Fibroblast of lung (primary cell): ENCODE measurements at places on chromosomes 5 and 9. TPM values are rescaled to one million over a fixed set of nuclear protein-coding genes. Genes with fewer than 3 reads are reported as not detected.

GRCh38 chr9:102209176-102209575 is 470.7 kb upstream of the GRIN3A start:
- no peak for DNase-seq

DNA sequence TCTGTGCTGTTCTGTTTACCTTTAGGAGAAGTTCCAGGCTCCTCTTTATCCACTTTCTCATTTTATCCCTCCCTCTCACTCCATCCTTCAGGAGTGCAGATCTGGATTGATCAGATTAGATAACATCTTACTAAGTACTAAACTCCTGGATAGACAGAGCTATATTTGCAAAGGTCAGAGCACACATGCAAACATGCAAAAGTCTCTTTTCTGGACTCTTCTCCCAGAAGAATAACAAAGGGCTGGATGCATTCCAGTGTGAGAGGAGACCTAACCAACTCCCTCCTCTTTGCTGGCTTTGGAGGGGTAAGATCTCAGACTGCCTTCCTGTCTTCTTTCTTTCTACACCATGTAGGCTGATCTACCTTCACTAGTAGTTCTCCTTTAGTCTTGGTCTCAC is 21.4 kb downstream of the GARNL3 start:
- no peak for DNase-seq

DNA sequence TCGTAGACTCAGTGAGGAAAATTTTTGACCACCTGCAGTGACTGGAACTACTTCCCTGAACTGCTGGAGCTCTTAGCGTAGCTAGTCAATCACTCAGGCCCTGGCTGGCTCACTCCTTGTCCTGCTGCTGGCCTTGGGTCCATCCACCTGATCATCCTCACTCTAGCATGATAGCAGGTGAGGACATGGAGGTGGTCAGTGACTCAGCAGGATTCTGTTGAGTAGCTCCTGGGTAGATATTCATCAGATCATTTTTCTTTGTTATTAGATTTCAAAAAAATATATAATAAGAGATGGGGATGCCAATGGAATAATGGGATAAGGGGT is 25.0 kb upstream of the SEMA4D start:
- DNase-seq: no peak

- no peak for DNase-seq
These were observed 32.6 kb downstream of the CSNK1A1 start for GRCh38 chr5:149518620-149519019.

DNA sequence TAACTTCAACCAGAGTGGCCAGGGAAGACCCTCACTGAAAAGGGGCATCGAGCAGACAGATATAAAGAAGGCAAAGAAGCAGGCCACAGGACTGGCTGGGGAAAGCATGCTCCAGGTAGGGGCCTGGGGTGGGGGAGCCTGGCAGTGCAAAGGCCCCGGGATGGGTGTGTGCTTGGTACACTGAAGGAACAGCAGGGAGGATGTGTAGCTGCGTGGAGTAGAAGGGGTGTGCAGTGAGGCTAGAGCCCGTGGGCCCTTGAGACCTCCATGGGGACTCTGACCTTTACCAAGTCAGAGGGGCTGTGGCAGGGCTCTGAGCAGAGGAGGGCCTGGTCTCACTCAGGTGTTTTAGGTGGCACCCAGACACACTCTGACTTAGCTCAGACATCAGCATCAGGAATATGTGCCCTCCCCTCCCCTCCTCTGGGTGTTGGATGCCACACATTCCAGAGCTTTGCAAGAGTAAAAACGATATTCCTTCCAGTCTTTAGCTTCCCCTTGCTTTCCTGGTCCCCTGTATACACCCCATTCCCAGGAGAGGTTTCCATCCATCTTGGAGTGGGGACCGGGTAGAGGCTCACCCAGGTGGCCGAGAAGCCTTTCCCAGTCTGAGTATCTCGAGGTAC is 7.6 kb downstream of the TRIM7 start:
- DNase-seq: no peak

DNA sequence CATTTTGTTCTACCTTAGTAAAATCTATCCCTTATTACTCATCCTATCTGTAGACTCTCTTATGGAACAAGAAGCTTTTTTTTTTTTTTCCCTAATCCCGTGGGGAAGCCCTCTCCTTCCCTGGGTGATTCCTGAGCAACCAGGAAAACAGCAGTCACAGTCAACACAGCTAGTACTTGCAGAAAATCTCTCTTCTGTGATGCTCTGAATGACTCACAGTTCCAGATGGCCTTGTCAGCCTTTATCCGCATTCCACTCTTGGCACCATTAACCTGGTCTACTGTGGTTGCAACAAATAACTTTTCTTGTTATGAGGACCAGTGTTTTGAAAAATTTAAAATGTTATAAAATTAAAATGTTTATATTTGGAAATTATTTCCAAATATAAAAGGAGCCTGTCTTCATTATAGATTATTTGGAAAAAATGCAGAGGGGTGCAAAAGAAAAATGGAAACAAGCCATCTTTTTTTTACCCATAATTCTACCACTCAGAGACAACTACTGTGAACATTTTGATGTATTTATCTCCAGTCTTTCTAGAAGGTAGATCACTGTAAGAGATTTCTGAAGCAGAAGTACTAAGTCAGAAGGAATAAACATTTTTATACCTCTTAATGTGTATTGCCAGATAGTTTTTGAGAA is 486.7 kb downstream of the RAB3C start:
- peak; percentile 93 for DNase-seq

- no peak for DNase-seq
These were observed 511.5 kb upstream of the CYLC2 start for GRCh38 chr9:102483651-102484050.

- DNase-seq: no peak
These were observed 14.9 kb downstream of the BRD3OS start for GRCh38 chr9:134040176-134040565.

- DNase-seq: no peak
These were observed 41.8 kb upstream of the ROR2 start for GRCh38 chr9:91991721-91992341.

- DNase-seq: no peak
These were observed 1857.8 kb upstream of the WWC1 start for GRCh38 chr5:166433679-166434078.

DNA sequence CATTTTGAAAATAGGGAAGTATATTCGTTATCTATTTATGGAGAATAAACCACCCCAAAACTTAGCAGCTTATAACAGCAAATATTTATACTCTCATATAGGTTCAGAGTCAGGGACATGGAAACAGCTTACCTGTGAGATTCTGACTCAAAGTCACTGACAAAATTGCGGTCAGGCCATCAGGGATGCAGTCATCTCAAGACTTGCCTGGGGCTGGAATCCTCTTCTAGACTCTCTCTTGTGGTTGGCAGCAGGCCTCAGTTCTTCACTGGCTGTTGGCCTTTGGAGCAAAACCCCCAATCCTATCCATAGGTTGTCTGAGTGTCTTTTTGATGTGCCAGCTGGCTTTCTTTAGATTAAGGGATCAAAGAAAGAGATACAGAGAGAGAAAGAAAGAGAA is 275.6 kb downstream of the SEC61B start:
- DNase-seq: no peak

GRCh38 chr9:70402213-70402612 is 12.2 kb downstream of the KLF9 start:
- no peak for DNase-seq

DNA sequence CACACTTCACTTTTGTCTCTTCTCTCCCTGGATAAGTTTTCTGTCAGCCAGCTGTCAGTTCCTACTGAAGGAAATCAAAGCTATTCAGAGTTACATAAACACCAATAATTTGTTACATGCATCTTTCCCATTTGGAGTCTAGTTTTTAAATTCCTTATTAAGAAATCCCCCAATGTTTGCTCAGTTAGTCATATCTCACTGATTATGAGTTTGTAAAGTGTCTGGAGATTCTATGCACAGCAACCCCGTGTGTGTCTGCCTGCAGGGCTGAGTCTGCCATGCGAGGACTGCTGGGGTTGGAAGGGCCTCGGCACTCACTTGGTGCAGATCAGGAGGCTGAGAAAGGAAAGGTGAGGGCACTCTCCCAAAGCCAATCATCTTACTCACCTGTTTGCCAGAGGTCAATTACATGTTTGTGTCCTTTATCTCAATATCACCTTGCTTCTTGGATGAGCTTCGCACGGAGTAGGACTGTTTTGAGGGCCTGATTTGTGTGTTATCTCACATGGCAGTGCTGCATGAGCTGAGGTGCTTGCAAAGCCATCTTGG is 3.3 kb downstream of the ANKRD34B start:
- DNase-seq: no peak

- no peak for DNase-seq
These were observed 27.8 kb upstream of the SEMA4D start for GRCh38 chr9:89525446-89526374.

DNA sequence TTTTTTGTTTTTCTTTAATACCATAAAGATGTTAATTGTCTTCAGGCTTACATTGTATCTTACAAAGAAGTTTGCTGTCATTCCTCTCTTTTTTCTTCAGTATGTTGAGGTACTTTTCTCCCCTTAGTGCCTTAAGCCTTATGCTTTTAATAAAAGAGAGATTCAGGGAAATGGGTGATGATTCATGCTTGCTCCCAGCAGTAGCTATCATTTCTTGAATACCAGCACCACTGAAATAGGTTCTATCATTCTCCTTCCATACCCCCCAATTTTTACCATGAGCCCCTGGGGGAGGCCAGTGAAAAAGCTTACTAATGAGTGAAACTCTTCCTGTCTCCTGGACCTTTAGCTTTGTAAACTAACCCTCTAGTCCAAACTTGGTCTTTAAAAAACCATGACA is 165.0 kb downstream of the FBXL7 start:
- DNase-seq: peak; percentile 58

DNA sequence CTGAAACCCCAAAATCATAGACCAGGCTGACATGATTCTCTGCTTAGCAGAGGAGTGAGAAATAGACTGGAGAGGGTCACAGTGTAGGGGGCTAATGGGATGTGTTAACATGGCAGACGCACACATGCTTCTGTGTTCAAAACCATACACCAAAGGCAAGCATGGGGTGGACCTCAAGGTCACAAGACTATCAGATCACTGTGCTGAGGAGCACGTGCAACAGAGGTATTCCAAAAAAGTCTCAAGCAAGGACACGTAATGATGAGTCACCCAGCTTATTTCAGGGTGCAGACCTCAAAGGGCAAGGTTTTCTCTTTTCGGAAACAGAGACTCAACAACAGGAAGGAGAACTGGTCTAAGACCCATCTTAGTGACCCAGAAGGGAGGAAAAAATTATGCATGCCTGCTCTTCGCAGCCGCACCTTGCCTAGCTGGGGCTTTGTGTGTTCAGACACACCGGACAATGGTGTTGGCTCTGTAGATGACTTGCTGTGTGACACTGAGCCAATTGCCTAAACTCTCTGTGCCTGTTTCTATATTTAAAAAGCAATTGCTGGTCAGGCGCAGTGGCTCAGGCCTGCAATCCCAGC is 20.3 kb downstream of the WHRN start:
- DNase-seq: peak; percentile 82

GRCh38 chr5:65800775-65801174 is 78.8 kb downstream of the NLN start:
- no peak for DNase-seq

DNA sequence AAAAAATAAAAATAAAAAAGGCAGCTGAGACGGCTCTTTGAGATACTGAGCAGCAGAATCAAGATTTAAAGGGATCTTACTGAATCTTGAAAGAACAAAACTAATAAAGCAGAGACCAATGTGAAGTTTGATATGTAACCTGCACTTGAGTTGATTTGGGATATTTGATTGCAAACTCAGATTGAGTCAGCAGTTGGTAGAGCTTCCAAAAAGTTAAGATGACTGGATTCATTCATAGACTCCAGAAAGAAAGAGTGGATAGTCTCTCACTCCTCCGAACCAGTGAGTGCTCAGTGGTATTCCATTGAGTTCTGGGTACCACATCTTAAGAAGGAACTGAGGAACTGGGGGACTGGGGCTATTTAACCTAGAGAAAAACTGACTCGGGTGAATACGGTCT is 52.7 kb upstream of the TESK1 start:
- DNase-seq: no peak

DNA sequence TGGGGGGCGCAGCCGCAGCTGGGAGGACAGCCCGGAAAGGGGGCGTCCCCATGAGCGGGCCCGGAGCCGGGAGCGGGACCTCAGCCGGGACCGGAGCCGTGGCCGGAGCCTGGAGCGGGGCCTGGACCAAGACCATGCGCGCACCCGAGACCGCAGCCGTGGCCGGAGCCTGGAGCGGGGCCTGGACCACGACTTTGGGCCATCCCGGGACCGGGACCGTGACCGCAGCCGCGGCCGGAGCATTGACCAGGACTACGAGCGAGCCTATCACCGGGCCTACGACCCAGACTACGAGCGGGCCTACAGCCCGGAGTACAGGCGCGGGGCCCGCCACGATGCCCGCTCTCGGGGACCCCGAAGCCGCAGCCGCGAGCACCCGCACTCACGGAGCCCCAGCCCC is 47.0 kb downstream of the TJP2 start:
- DNase-seq: no peak

GRCh38 chr5:5257353-5257752 is 117.2 kb downstream of the ADAMTS16 start:
- DNase-seq: no peak

DNA sequence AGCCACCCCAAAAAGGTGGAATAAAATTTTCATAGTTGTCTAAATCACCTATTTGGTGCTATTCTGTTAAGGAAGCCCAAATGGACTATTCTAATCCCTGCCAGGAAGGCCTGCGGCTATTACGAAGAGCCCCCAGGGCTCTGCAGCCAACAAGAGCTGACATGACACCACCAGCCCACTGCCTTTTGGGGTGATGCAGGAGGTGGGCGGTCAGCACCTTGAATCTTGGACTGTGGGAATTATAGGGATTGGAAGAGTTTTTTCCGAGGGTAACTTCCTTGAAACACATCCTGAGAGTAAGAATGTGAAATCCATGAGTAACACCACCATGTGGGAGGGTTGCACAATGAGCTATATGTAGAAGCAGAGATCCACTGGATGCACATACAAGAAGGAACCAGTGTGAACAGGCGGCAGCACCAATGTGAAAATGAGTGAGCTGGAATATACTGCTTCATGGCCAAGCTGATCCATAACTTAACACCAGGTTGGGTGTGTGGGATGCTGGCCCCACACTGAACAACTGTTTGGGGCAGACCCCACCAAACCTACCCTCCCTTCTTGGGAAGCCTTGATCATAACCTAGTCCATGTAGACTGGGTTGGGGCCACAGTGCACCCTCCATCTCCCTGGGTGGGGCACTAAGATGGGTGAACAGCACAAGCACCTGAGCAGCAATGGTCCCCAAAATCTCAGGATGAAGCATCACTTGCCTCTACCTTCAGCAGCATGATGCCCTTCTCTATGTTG is 239.0 kb downstream of the FSTL4 start:
- DNase-seq: peak; percentile 5

GRCh38 chr9:130240410-130241197 is 25.0 kb upstream of the HMCN2 start:
- peak; percentile 71 for DNase-seq

Gene TNFSF15
- total RNA-seq: 0.26 and 0.33 TPM in 2 replicates

Gene LHX6
- total RNA-seq: not detected in 2 replicates

Gene PCDHB16
- 0.51 and 1.5 TPM in 2 replicates for total RNA-seq

Gene MYMK
- not detected in 2 replicates for total RNA-seq

Gene GRIN3A
- total RNA-seq: not detected in 2 replicates

Gene ADAMTS16
- under 0.01 and 0.17 TPM in 2 replicates for total RNA-seq

Gene GOLGA1
- total RNA-seq: 12.8 and 15.9 TPM in 2 replicates

Gene FAM151B
- 3.9 and 4.8 TPM in 2 replicates for total RNA-seq

Gene PTTG1
- total RNA-seq: 17.5 and 77.5 TPM in 2 replicates
